ENCODE measurements at places on chromosomes 7 and 10.

DNA sequence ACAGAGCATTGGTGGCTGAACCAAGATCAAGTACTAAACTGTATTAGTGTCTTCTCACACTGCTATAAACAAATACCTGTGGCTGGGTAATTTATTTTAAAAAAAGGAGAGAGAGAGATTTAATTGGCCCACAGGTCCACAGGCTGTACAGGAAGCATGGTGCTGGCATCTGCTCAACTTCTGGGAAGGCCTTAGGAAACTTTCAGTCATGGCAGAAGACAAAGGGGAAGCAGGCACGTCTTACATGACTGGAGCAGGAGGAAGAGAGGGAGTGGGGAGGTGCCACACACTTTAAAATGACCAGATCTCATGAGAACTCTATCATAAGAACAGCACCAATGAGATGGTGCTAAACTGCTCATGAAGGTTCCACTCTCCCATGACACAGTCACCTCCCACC is 95.2 kb upstream of the JCAD start:
- no peak for DNase-seq

DNA sequence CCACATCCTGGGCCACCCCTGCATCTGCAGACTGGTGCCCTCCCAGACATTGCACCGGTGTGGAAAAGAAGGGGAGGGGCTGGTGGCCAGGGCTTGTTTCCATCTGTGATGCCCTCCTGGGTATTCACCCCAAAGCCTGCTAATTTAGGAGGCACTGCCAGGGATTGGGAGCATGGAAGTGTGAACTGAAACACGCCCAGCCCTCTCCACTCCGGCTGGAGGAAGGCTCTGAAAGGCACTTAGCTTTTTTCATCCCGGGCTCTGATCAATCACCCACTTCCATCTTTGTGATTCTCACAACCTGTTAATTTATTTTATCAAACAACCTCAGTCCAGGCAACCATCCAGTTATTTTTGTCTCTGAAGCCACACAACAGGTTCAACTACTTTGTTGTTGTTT is 20.9 kb upstream of the CPXM2 start:
- no peak for DNase-seq

- DNase-seq = no peak
Observed at GRCh38 chr10:29257106-29257783, 31.6 kb upstream of the LYZL1 start.

DNA sequence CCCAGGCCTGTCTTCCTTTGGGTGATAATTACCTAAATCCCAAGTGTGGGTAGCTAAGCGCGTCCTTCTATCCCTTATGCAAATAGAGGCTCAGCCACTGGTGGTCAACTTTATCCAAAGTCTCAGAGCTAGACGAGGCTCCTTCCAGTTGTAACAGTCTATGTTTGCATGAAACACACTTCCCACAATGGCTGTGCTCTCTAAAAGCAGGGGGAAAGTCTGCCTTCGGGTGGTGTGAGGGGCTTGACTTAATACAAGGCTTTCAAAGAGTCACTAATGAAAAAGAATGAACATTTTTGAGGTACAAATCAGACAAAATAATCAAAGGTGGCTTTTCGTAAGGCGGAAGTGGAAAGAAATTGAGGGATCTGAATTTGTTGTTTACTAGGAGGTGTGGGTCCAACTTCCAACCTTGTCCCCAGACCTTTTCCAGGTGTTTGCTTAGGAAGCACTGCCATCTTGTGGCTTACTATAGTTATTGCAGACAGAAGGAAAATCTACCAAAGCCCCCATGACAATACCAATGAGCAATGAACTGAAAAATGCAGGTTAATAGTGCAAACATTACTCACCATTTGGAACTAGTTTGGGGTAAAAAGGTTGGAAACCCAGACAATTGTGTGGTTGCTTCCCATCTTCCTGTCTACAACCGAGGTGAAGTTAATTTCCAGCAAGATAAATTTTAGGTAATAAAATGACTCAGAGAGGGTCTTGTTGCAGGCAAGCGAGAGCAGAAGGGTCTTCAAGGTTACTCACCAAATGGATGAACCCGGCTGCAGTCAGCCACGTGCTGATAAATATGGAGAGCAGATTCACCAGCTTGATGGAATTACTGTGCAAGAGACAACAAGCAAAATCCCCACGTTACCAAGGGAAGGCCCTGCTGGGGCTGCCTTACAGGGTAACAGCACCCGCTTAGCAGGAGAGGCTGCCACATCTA is 525.7 kb downstream of the KCNMA1 start:
- DNase-seq = no peak

DNA sequence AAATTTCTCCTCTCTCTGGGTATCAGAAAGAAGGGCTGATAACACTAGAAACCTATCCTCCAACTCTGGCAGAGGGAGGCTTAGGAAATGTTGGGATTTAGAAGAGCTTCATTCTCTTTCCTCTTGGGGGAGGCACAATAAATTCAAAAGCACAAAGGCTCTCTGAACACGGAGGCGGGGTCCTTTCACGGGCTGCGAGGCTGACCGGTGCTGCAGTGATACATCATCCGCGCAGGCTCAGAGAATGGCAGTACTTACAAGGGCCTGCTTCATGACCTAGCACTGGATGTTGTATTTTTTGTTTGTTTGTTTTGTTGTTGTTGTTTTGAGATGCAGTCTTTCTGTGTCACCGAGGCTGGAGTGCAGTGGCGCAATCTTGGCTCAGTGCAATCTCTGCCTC is 306.2 kb downstream of the SORCS3 start:
- DNase-seq = no peak

GRCh38 chr7:45993621-45994020 is 72.5 kb upstream of the IGFBP3 start:
- no peak for DNase-seq

- DNase-seq = no peak
Observed at GRCh38 chr10:66882271-66882670, 43.6 kb upstream of the LRRTM3 start.

Data from activated CD8-positive, alpha-beta memory T cell treated with anti-CD3 and anti-CD28 coated beads for 24 hours (primary cell).